ENCODE measurements at places on chromosomes 11 and 22.

GRCh38 chr11:82718307-82718706 is 15.4 kb downstream of the FAM181B start:
- peak; percentile 37 for DNase-seq

GRCh38 chr22:46663436-46664100 is 43.4 kb downstream of the GRAMD4 start:
- no peak for DNase-seq

DNA sequence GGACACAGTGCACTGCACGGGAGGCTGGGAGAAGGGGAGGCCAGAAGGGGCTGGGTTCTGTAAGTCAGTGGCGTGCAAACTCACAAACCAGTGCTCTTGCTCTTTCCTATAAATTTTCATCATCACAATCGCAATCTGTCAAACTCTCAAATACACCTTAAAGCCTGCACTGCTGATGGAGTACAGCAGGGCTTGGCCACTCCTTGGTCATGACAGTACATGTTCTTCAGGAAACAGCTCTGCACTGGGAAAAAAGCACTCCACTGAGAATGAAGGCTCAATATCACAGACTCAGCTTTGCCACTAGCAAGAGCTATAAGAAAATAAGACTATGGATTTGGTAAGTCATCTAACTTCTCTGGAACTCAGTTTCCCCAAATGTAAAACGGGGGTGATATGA is 111.0 kb downstream of the RBFOX2 start:
- DNase-seq = no peak

DNA sequence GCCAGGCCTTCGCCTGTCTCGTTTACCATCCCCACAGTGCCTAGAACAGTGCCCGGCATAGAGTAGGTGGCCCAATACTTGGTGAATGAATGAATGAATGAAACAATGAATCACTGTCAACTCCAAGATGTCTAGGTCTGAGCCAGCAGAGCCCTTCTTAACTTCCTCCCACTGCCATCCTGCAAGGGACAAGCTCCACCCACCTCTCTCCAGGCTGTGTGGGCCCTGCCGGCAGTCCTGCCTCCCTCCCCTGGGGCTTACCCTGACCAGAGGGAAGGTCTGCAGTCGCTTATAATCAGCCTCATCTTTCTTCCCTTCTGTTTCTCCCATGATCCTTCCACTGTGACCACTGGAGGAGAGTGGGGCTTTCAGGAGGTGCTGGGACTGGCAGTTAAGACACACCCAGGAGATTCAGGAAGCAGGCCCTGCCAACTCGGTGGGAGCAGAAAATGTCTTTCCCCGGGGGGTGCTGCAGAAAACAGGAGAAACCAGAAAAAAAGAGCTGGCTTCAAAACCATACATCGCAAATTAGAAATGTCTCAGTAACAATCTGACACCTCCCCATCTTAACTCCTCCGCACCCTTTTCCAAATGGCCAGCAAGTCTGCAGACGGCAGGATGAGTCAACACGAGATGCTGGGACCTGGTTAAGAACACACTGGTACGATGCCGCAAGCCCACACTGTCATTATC is 11.4 kb downstream of the DNAL4 start:
- no peak for DNase-seq

- DNase-seq = no peak
These were observed 17.4 kb downstream of the UBASH3B start for GRCh38 chr11:122672892-122673291.

DNA sequence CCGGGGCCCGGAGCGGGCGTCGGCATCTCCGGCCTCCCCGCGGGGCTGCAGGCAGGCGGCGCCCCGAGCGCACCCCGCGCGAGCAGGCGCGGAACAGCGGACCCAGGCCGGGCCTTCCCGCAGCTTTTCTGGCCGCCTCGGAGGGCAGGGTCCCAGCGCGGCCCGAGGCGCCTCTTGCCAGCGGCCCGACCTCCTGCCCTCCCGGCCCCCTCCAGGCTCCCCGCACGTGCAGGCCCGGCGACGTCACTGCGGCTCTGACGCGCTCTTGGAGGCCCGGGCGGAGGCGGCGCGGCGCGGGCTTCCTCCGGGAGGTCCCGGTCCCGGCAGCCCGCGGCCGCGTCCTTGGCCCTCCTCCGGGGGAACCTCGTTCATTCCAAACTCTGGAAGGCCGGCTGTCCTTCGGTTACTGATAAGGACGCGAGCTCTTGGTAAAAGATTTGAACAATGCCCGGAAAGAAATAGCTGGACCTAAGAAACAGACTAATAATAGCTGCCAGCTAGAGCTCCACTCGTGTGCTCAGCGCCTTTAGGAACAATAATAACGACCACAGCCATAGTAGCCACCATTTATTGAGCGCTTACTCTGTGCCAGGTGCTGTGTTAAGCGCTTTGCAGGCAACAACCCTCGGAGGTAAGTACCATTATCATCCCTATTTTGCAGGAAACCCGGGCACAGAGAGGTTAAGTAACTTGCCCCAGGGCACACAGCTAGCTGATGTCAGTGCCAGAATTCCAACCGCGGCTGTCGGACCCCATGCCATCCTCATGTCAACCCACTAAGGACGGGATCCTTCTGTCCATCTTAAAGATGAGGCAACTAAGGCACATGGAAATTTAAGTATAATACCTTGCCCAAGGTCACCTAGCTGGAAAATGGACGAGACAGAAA is 39.1 kb upstream of the CREB3L1 start:
- no peak for DNase-seq

DNA sequence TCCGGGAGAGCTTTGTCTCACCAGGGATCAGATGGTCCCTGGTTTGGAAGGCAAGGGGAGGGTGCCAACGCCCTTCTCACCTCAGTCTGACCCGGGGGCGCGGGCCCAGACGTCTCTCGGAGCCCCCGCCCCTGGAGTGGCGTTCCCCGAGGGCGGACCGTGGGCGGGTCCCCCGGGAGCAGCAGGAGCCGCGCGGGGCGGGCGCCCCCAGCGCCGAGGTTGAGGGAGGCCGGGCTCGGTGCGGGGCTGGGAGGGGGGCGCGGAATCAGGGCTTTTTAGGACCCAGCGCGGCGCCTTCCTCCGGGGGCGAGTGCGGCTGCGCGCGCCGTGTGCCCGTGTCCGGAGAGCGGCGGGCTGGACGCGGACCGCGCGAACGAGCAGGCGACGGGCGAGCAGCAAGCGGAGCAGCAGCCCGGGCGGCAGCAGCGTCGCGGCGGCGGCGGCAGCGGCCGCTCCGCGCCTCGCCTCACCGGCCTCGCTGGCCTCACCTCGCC is at the start of gene KCNC1:
TSS of gene KCNC1 (plus strand) at position 364 of the 494 bp plus-strand sequence. CDS start 1,222 bp downstream, outside the sequence.
- DNase-seq = no peak

GRCh38 chr11:130894322-130895025 is 21.8 kb downstream of the SNX19 start:
- DNase-seq = peak; percentile 39

- no peak for DNase-seq
These were observed 126.7 kb upstream of the MTMR2 start for GRCh38 chr11:96050435-96051182.

DNA sequence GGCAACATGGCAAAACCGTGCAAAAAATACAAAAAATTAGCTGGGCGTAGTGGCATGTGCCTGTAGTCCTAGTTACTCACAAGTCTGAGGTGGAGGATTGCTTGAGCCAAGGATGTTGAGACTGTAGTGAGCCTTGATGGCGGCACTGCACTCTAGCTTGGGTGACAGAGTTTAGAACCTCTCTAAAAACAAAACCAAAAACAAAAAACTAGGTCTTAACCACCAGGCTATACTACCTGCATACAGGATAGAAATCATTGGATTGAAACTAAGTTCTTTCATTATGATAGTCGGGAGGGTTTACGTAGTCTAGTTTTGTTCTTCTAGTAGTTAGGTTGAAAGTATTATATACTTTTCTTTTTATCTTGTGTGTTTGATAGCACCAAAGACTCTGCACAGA is 5.8 kb downstream of the RNF214 start:
- no peak for DNase-seq

- no peak for DNase-seq
These were observed 48.6 kb upstream of the PARVG start for GRCh38 chr22:44131989-44132685.

GRCh38 chr11:6611963-6612212 is 128 bp downstream of the TAF10 start:
- no peak for DNase-seq

GRCh38 chr22:24989541-24989951 is 37.0 kb downstream of the KIAA1671 start:
- no peak for DNase-seq

- no peak for DNase-seq
These were observed 13.0 kb upstream of the TUB start for GRCh38 chr11:8067929-8068575.

DNA sequence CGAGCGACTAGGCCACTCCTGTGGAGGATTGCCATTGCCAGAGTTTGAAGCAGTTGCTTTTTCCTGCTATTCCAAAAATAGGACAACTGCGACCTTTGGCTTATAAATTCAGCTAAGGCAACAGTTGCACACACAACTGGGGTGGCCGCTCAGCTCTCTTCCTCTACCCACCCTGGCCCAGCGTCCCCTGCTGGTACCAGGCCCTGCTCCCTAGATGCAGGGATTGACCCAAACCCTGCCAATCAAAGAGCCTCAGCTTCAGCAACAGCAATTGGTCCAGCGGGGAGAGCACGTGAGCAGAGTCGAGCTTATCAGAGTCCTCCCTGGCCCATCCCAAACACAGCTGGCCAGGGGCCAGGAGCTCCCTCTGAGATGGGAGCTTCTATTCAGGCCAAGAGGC is 22.0 kb upstream of the CABP2 start:
- no peak for DNase-seq

- no peak for DNase-seq
These were observed 2.2 kb downstream of the FXYD2 start for GRCh38 chr11:117822074-117823033.

DNA sequence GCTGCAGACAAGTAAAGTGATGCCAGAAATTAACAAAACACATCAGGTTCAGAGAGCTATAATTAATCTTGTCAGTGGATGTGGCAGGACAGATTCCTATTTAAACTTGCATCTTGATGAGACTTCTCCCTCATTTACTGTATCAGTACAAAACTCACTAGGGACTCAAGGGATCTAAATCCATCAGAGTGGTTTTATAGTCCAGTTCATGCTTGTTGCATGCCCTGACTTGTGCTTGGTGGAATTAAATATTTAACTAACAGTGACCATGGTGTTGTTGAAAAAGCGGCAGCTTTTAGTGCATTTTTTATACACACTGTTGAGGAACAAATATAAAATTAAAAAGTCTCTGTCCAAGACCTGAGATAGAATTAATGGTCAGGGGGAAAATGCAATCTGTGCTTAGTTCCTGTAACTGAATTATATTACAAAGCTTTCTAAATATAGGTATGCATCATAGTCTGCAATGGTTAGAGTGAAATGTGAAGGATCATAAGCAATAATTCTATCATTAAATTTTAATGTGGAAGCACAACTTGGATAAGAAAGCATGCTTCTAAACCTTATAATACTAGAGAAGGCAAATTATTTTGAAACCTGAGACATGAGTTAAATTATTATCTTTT is 1475.5 kb upstream of the TENM4 start:
- no peak for DNase-seq

- DNase-seq = no peak
These were observed 1074.5 kb downstream of the NTM start for GRCh38 chr11:132444911-132445310.

GRCh38 chr11:44191322-44192016 is 96.0 kb downstream of the EXT2 start:
- no peak for DNase-seq

- no peak for DNase-seq
These were observed 366.6 kb upstream of the LRRC4C start for GRCh38 chr11:41826085-41826484.

DNA sequence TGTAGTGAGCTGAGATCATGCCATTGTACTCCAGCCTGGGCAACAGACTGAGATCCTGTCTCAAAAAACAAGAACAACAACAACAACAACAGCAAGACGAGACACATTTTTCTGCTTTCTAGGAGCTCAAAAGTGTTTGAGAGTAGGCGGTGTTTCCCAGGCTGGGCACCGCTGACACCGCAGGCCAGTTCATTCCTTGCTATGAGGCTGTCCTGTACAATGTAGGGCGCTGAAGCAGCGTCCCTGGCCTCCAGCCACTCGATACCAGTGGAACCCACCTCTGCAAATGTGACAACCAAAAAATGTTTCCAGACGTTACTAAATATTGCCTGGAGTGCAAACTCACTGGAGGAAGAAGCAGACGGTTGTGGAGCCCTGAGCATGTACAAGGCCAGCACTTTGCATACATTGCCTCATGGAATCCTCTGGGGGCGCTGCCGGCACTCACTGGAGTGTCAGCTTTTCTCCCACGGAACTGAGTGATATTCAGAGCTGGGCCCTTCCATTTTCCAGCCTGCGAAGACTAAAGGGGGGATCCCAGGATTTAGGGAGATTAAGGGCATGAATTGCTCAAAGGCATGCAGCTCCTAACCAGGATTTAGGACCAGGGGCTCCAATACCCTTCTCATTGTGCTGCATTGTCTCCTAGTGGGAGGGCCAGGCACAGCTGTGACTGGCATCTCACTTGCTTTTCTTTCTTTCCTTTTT is 5.8 kb upstream of the MIEF1 start:
- DNase-seq = no peak

DNA sequence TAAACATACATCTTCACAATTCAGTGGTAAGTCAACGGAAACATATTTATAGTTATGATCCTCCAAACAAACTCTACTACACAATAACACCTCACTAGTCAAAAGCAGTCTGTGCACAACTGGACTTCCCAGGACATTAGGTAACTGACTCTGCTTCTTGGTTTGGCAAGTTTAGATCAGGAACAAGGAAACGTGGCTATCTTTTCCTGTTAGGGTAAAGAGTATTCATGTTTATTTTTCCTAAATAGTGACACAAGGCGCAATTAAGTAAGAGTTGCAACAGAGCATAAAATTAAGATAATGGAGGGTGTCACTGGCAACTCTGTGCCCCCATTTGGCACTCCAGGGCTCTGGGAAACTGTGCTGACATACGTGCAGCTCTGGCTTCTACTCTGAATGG is 70.2 kb upstream of the TP53AIP1 start:
- DNase-seq = no peak

GRCh38 chr11:17560281-17561110 is 13.4 kb downstream of the OTOG start:
- no peak for DNase-seq

DNA sequence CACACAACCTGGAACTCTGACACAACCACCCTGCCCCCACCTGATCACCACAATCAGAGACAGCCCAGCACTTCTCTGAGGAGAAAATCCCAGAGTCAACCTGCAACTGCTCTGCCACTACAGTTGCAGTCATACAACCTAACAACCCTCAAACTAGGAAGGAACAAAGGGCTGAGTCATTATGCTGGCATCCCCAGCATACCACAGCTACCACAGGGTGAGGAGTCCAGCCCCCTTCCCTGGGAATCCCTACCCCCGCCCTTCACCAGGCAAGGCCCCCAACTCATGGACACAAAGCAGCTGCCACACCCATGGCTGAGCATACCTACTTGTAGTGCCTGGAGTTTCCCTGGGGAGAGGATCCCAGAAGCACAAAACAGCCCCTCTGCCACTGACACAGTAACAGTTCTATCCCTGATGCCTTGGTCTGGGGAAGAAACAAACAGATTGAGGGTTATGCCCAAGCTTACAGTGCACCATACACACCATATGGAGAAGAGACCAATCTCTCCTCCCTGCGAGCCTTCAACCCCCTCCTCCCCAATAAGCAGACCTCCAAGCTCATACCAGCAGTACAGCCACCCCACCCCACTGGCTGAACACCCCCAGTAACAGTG is 68.5 kb upstream of the C11orf58 start:
- peak; percentile 14 for DNase-seq

Data from HFF-Myc (cell line).